ENCODE measurements at places on chromosomes 11 and 22. TPM values are rescaled to one million over a fixed set of nuclear protein-coding genes. Genes with fewer than 3 reads are reported as not detected.

Gene PHETA2
- 18.0 TPM for total RNA-seq

Gene MPEG1
- 13.2 TPM for total RNA-seq

Gene NCF4
- 13.4 TPM for total RNA-seq

Gene GPHA2
- not detected for total RNA-seq

Gene BIRC3
- total RNA-seq = 2.6 TPM

GRCh38 chr22:36153501-36154422 is 6.8 kb downstream of the APOL3 start:
- peaks cover 46% of the 10 kb centered on the region for H3K4me1 ChIP-seq
- H3K27ac ChIP-seq = peak overlapping the region; percentile 99
- H3K4me3 ChIP-seq = no peak overlapping the region
- no peaks in the 10 kb centered on the region for H3K27me3 ChIP-seq
- no peaks in the 10 kb centered on the region for H3K36me3 ChIP-seq

DNA sequence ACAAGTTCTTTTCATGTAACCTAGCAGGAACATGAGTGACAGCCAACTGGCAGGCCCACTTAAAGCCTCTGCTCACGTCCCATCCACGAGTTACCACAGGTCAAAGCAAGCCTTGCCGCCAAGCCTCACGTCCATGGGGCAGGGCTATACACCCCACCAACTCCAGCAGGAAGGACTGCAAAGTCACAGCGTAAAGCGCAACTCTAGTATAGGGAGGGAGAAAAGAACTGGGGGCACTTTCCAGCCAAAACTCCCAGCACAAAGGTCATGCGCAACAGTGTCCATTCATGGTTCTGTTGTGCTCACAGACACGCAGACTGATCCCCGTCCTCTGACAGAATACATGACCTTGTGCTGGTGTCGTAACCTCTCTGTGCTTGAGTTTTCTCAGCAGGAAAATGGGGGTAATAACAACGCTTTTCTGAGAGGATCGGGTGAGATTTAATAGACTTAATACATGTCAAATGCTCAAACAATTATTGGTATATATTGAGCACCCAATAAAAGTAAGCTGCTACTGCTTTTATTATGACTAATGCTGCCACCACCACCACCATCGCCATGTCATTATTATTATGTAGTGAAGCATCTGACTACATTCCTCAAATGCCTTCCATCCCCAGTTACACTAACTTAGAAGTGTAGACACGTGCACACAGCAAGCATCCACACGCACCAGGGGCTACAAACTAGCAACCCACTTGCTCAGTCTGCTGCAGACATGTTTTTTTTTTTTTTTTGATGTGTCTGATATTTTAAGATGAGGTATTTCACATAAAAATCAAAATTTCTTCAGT is 104.4 kb upstream of the PARVA start:
- no peaks in the 10 kb centered on the region for H3K27me3 ChIP-seq
- H3K36me3 ChIP-seq = no peaks in the 10 kb centered on the region
- no peaks in the 10 kb centered on the region for H3K4me1 ChIP-seq
- DNase-seq = peak; percentile 9
- H3K4me3 ChIP-seq = no peak overlapping the region
- H3K27ac ChIP-seq = no peak overlapping the region

GRCh38 chr11:15941206-15941770 is 415.1 kb downstream of the SOX6 start:
- no peak for DNase-seq
- no peaks in the 10 kb centered on the region for H3K4me1 ChIP-seq
- no peaks in the 10 kb centered on the region for H3K27me3 ChIP-seq
- H3K36me3 ChIP-seq = no peaks in the 10 kb centered on the region
- H3K4me3 ChIP-seq = no peak overlapping the region

DNA sequence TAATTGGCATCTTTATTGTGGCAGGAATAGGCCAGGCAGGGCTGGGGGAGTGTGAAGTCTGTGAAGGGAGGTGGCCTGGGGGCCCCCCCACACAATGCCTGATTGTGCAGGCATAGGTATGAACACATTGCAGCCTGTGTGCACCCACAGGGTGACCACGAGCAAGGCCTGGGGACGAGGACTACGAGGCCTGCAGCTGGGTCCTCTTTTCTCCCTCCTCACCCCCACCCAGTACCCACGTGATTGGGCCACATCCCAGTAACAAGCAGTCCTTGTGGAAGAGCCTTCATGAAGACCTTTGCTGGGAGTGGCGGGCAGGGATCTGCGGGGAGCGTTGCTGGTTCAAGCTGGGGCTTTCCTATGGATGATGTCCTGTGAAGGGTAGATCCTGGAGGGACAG is 29.3 kb downstream of the ZBTB16 start:
- H3K27ac ChIP-seq = no peak overlapping the region
- peaks cover 5% of the 10 kb centered on the region for H3K4me1 ChIP-seq
- H3K27me3 ChIP-seq = no peaks in the 10 kb centered on the region
- no peaks in the 10 kb centered on the region for H3K36me3 ChIP-seq

DNA sequence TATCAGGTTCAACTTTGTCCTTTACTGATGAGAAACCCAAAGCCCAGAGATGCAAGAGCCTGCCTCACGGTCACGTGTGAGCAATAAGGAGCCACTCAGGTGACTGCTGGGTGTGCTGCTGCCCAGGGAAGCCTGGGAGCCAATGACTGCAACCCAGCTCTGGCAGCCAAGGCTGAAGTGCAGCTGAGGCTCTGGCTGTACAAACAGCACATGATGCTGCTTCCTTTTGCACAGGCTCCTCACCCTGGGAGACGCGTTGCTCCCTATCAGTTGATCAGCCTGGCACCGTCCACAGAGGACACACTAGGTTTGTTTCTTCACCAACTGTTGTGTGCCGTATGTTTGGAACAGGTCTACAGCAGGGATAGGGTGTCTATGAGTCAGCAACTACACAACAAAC is 168.7 kb downstream of the EFCAB6 start:
- no peak overlapping the region for H3K4me3 ChIP-seq
- DNase-seq = peak; percentile 75
- H3K27ac ChIP-seq = no peak overlapping the region

GRCh38 chr11:110713449-110713776 is 1.2 kb upstream of the ARHGAP20 start:
- H3K4me3 ChIP-seq = peak overlapping the region; percentile 62
- no peaks in the 10 kb centered on the region for H3K4me1 ChIP-seq
- peak overlapping the region; percentile 93 for H3K27ac ChIP-seq
- DNase-seq = no peak
- H3K27me3 ChIP-seq = peaks cover 4% of the 10 kb centered on the region
- no peaks in the 10 kb centered on the region for H3K36me3 ChIP-seq

DNA sequence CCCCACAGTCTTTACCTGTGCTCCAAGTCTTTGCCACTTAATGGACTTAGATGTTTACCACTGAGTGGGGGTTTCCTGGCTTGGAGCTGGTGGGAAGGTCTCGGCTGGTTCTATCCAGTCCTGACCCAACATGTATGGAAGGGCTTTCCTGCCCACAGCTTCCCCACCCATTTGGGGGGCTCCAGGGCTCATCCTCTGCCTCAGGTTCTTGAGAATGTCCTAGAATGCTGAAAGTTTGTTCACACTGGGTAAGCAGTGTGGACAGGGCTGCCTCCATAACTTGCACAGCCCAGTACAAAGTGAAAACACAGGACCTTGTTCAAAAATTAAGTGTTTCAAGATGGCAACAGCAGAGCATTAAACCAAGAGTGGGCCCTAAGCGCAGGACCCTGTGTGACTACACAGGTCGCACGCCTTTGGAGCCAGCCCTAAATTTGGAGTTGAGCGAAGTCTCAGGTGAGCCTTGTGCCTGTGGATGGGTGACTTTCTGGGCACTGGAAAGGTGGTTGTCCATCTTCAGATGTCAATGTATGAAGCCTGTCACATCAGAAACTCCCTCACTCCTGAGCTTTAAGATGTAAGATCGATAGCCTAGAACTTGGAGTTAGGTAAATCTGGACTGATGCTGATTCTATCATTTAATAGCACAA is 72.7 kb upstream of the NARS2 start:
- H3K4me1 ChIP-seq = no peaks in the 10 kb centered on the region
- H3K4me3 ChIP-seq = no peak overlapping the region
- no peak overlapping the region for H3K27ac ChIP-seq
- H3K36me3 ChIP-seq = no peaks in the 10 kb centered on the region
- DNase-seq = no peak

DNA sequence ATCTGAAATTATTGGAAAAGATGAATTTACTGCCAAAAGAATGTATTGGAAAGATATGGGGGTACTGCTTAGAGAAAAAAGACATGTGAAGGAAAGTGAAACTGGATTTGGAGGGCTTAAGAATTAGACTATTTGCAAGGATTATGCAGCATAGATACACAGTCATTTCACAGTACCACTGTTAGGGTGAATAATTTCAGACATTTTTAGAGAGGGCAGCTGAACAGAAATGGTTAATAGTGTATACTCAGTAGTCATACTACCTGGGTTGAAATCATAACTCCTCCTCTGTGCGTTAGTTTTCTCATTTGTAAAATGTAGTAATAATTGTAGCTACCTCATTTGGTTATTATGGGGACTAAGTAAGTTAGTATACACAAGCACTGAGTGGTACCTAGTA is 33.0 kb downstream of the GAS2 start:
- no peak overlapping the region for H3K4me3 ChIP-seq
- no peaks in the 10 kb centered on the region for H3K4me1 ChIP-seq
- H3K27me3 ChIP-seq = no peaks in the 10 kb centered on the region
- H3K36me3 ChIP-seq = no peaks in the 10 kb centered on the region
- H3K27ac ChIP-seq = no peak overlapping the region

DNA sequence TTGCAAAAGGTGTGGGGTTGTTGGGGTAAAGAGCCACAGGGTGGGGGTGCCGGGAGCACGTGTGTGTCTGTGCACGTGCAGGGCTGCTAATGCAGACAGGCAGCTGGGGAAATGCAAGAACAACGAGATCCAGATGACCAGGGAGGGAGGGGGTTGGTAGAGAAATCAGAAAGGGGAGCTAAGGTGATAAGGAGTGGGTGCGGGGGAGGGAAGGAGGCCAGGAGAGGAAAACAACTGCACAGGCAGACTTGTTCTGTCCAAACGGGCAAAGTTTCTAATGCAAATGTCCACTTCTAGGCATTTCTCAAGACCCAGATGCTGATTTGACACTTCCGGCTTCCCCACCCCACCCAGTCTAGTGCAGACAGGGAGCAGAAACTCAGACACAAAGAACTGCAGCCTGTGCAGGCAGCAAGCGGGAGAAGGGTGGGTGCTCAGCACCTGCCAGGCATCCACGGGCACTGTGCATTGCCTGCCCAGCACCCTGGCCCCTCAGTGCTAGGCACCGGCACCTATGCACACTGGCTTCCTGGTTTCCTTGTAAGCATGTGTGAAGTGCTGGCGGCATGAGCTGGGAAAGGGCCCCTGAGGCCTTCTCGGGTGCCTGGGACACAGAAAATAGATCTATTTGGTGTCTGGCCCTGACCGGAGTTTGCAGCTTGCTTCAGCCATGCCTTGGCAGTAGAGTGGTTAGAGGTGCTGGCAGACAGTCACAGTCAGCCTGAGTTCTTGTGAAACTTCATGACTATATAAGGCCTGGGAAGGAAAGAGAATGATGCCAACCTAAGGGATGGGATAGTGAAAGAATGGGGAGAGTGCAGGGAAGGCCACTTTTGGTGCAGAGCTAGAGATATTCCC is 220.1 kb upstream of the SORL1-AS1 start:
- DNase-seq = no peak
- H3K4me3 ChIP-seq = no peak overlapping the region
- peak overlapping the region; percentile 75 for H3K27ac ChIP-seq
- H3K4me1 ChIP-seq = peaks cover 12% of the 10 kb centered on the region

DNA sequence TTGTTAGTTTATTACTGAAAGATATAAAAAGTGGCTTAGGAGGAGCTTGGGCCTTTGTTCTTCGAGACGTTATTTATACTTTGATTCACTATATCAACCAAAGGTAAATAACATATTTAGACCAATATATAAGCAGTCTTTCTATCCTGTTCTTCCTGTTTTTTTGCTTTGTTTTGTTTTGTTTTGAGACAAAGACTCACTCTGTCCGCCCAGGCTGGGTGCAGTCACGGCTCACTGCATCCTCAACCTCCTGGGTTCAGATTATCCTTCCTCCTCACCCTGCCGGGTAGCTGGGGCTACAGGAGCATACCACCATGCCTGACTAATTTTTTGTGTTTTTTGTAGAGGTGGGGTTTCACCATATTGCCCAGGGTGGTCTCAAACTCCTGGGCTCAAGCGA is 66.8 kb downstream of the ATM start:
- H3K27me3 ChIP-seq = no peaks in the 10 kb centered on the region
- no peak for DNase-seq
- no peak overlapping the region for H3K27ac ChIP-seq
- no peaks in the 10 kb centered on the region for H3K36me3 ChIP-seq
- H3K4me3 ChIP-seq = no peak overlapping the region

GRCh38 chr11:35764417-35764816 is 101.8 kb downstream of the TRIM44 start:
- H3K4me3 ChIP-seq = no peak overlapping the region
- no peak for DNase-seq
- H3K27ac ChIP-seq = no peak overlapping the region
- H3K27me3 ChIP-seq = no peaks in the 10 kb centered on the region
- no peaks in the 10 kb centered on the region for H3K36me3 ChIP-seq

GRCh38 chr11:19607656-19608360 is 104.8 kb upstream of the NAV2 start:
- H3K4me1 ChIP-seq = peaks cover 12% of the 10 kb centered on the region
- no peak for DNase-seq
- H3K27me3 ChIP-seq = no peaks in the 10 kb centered on the region
- no peaks in the 10 kb centered on the region for H3K36me3 ChIP-seq
- no peak overlapping the region for H3K4me3 ChIP-seq
- peak overlapping the region; percentile 70 for H3K27ac ChIP-seq

GRCh38 chr11:134514354-134514951 is 102.4 kb upstream of the B3GAT1 start:
- no peak overlapping the region for H3K27ac ChIP-seq
- no peaks in the 10 kb centered on the region for H3K4me1 ChIP-seq
- DNase-seq = peak; percentile 45
- H3K4me3 ChIP-seq = no peak overlapping the region
- H3K27me3 ChIP-seq = peaks cover 58% of the 10 kb centered on the region
- no peaks in the 10 kb centered on the region for H3K36me3 ChIP-seq

DNA sequence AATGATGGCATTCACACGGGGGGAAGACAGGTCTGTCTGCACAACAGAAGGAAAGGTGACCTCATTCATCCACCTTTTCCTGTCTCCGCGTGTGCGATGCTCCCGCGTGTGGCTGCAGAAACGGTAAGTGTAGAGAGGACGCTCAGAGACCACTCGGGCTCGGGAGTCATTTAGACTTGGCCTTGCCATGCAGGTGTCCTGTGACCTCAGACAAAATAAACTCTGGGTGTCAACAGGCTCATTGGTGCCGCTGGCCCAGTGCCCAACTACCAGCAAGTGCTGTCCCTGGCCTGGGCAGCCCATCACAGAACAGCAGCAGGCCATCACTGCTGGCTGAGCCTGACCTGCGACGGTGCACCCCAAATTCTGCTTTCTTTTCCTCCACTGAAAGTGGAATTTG is 48.1 kb upstream of the ARFGAP3 start:
- H3K27ac ChIP-seq = peak overlapping the region; percentile 57
- H3K36me3 ChIP-seq = no peaks in the 10 kb centered on the region
- peaks cover 6% of the 10 kb centered on the region for H3K4me1 ChIP-seq
- DNase-seq = peak; percentile 35
- no peaks in the 10 kb centered on the region for H3K27me3 ChIP-seq
- no peak overlapping the region for H3K4me3 ChIP-seq

- H3K36me3 ChIP-seq = no peaks in the 10 kb centered on the region
- H3K27ac ChIP-seq = peak overlapping the region; percentile 99
Observed at GRCh38 chr11:65558930-65559509, 861 bp upstream of the LTBP3 start.

- DNase-seq = peak; percentile 87
- peak overlapping the region; percentile 71 for H3K4me3 ChIP-seq
- H3K36me3 ChIP-seq = no peaks in the 10 kb centered on the region
- H3K27me3 ChIP-seq = no peaks in the 10 kb centered on the region
Observed at GRCh38 chr11:72041364-72042063, 38.8 kb downstream of the NUMA1 start.

- no peaks in the 10 kb centered on the region for H3K27me3 ChIP-seq
- H3K4me3 ChIP-seq = no peak overlapping the region
Observed at GRCh38 chr22:18056161-18056666, 21.6 kb upstream of the PEX26 start.

All from breast epithelium (tissue), 4 donors.